ENCODE measurements at places on chromosomes 5 and 9. TPM values are rescaled to one million over a fixed set of nuclear protein-coding genes. Genes with fewer than 3 reads are reported as not detected.

Gene PCDHGA11
- total RNA-seq, result 0.13 TPM

Gene RBM22
- total RNA-seq, result 72.7 TPM

Gene LCN6
- total RNA-seq, result not detected

Gene TXNDC8
- not detected for total RNA-seq

DNA sequence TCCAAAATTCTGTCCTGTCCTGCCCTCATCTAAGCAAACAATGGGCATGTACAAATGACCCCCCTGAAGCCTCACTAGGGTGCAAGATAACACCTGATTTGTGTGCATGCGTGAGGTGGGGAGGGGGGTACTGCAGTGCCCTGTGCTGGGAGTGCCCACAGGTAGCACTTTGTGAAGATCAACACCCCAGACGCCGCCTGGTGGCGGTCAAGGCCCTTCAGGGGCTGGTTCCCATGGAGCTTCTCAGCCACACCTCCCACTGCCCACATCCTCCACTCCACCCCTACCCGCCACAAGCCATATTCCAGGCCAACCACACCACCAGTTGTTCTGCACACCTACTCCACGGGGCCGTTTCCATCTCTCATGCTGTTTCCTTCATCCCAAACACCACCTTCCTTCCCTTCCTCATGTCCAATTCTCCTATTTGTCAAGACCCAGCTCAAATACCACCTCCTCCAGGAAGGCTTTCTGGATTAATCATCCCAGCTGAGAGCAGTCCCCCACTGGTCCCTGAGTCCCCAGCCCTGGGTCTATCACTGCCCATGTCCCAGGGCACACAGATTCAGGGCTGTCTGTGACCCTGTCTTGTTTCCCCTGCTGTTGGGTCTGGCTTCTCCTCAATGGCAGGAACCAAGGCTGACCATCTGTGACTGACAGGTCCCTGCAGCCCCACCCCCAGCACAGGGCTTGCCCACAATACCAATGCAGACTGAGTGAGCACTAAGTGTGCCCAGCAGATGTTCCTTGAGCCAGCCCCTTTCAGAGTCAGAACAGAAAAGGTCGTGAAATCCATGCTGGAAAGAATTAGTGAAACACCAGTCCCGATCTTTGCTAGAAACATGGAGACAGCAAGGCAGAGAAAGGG, 178.4 kb downstream of the PAX5 start:
- DNase-seq, result no peak

DNA sequence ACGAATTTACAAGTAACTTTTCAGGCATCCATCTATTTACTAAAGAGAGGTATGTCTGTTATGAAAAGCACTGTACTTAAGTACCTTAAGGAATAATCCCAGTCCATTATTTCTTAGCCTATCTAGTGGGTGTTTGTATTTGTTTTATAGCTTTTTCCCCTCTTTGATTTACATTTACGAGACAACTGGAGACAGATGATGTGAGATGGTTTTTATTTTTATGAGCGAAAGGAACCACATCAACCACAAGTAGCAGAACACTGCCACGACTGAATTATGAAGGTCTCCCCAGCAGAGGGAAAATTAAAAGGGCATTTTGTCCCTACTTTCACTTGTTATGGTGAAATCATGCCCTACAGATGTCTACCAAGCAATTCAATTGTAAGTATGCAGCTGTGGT, 357.8 kb downstream of the NFIB start:
- no peak for DNase-seq

GRCh38 chr5:103111468-103111867, 8.5 kb downstream of the GIN1 start:
- no peak for DNase-seq

- DNase-seq, result no peak
These were observed 58.4 kb upstream of the FBXL7 start for GRCh38 chr5:15441433-15442192.

GRCh38 chr5:170985486-170985885, 123.7 kb downstream of the RANBP17 start:
- no peak for DNase-seq

DNA sequence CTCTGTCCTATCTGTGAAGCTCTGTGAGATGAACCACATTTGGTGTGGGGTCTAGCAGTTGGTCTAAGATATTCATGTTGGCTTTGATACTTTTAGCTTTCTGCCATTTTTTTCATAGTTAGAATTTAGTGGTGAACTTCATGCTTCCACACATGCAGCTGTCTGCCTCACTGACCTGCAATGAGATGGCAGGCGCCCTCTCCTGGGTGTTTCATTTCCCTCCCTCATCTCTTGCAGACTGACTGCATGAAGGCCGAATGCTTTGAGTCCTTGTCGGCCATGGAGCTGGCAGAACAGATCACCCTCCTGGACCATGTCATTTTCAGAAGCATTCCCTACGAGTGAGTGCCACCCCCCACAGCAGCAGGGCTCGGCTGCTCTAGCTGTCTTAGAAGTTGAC, 26.1 kb upstream of the CKMT2 start:
- DNase-seq, result no peak

- DNase-seq, result no peak
These were observed 87.6 kb downstream of the F2RL2 start for GRCh38 chr5:76535577-76535976.

GRCh38 chr5:159294921-159295320, 31.8 kb downstream of the UBLCP1 start:
- DNase-seq, result no peak

GRCh38 chr5:104071887-104072286, 509.3 kb upstream of the NUDT12 start:
- no peak for DNase-seq

Data from CD8-positive, alpha-beta memory T cell (primary cell).